ENCODE measurements at places on chromosomes 3 and 15. TPM values are rescaled to one million over a fixed set of nuclear protein-coding genes. Genes with fewer than 3 reads are reported as not detected.

DNA sequence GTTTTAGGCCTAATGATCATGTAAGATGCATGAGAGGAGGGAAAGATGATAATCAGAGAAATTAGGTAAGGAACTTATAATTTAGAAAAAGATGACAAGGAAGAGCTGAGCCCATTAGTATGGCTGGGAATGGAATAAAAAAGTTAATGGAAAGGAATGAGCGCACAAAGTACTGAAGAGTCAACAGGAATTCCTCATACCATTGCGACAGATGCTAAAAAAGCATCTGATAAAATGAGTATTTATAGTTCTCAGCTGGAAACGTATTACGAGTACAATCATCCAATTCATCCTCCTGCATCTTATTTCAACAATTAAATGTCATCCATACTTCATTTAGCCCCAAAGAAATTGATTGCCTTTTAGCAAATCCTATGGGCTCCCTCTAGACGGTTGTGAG lies 58.9 kb downstream of the TMCC1 start:
- no peak overlapping the region for H3K4me3 ChIP-seq
- no peak for DNase-seq
- no peaks in the 10 kb centered on the region for H3K27me3 ChIP-seq
- no peaks in the 10 kb centered on the region for H3K4me1 ChIP-seq

The GHSR gene
- not detected for total RNA-seq

- no peak for DNase-seq
- H3K4me3 ChIP-seq = no peak overlapping the region
- H3K27me3 ChIP-seq = no peaks in the 10 kb centered on the region
- H3K27ac ChIP-seq = no peak overlapping the region
These were observed 73.2 kb downstream of the CHDH start for GRCh38 chr3:53773021-53773436.

The GOLGA6L7 gene
- not detected for total RNA-seq

The ADCY5 gene
- 13.3 TPM for total RNA-seq

- peak overlapping the region; percentile 54 for H3K4me3 ChIP-seq
- peak overlapping the region; percentile 53 for H3K27ac ChIP-seq
- no peaks in the 10 kb centered on the region for H3K4me1 ChIP-seq
- H3K36me3 ChIP-seq = no peaks in the 10 kb centered on the region
These were observed 29.9 kb upstream of the ST3GAL6 start for GRCh38 chr3:98733053-98733811.
